ENCODE measurements at places on chromosomes 13 and 19.
A peak's percentile ranks its signal among the peaks of the same experiment; 100 is the strongest.

GRCh38 chr13:114087430-114087829 lies 45.0 kb downstream of the RASA3 start:
- DNase-seq: peak; percentile 9

DNA sequence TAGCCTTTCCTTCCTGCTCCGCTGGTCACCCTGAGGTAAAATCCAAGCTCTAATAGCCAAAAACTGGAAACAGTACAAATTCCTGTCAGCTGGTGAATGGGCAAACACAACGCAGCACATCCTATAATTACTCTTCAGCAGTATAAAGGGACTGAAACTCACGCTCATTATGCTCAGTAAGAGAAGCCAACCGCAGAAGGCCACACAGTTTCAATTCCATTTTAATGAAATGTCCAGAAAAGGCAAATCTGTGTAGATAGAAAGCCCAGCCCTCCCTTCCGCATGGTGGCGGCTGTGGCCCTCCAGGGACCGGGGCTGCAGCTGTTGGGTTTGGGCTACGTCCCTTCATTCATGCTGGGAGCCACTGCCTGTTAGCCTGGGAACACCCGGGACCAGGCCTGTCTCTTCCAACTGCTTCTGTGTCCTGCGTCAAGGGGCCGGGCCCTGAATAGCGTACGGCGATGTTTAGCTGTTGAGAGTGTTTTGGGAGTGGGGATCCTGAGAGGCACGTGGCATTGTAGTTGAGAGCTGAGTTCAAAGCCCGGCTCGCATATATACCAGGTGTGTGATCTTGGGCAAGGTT lies 23.5 kb downstream of the NKPD1 start:
- DNase-seq: no peak

GRCh38 chr19:55372316-55373081 lies 2.2 kb upstream of the IL11 start:
- DNase-seq: no peak

- peak; percentile 38 for DNase-seq
Observed at GRCh38 chr13:41587490-41587889, 130.1 kb downstream of the RGCC start.

DNA sequence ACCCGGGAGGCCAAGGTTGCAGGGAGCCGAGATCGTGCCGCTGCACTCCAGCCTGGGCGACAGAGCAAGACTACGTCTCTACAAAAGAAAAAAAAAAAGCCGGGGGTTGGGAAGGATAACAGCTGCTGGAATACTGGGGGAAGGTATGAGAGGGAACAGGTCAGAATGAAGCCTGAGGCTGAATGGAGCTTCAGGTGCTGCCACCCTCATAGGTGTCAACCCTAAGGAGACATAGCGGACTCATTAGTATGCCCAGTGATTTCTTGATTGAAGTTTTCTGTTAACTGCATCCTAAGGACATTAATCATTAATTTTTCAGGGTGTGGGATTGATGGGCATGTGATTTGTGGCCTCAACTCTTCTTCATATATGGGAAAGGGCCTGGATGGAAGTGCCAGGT lies 6.0 kb downstream of the SMARCA4 start:
- DNase-seq: no peak

DNA sequence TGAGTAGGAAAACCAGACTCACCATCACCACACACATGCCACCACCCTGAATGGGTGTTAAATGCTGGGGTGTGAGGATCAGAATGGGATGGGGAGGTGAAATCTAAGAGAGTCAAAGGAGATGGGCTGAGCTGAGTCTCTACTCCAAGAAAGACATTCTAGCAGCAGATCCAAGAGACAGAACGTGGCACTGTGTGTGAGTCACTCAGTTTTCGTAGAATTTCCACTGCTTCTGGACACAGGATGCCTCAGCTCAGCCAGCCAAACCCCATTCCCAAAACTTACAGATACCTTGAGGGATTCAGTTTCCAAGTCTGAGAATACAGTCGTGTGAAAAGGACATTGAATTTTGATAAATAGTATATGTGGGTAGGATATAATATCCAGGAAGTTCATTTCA lies 7.3 kb upstream of the CYP2A7 start:
- DNase-seq: no peak

GRCh38 chr13:26420282-26420960 lies 137.1 kb upstream of the WASF3 start:
- no peak for DNase-seq

- DNase-seq: no peak
Observed at GRCh38 chr13:51967482-51968446, 43.5 kb downstream of the ATP7B start.

DNA sequence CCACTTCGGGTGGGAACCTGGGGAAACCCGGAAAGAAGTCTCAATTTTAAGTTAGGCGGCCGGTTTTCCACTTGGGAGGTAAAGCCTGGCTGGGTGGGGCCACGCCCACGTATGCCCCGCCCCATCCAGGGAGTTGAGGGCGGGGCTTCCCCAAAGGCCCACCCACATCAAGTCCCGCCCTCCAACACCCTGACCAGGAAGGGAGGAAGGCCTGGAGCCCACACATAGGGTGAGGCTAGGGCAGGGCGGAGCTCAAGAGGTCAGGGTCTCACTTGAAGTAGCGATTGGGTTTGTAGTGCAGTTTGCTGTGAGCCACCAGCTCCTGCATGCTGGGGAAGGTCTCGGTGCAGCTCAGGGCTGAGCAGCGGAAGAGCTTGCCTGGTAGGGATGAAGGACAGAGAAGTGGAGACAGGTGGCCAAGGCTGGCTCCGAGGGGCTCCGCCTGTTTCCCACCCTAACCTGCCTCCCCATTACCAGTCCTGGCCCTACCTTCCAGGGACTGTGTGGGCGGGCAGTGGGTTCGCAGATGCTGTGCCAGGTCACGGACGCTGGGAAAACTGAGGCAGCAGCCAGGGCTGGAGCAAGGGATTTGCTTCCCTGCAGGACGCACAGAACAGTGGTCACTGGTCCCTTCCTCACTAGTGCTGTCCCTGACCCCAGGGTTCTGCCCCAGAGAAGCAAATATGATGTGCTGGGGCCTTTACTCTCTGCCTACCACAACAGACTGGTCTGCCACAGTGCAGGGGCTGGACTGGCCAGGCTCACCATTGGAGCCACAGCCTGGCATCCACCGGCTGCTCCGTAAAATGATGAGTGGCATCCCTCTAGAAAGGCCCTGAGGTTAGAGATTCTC lies 1.6 kb downstream of the ZNF414 start:
- DNase-seq: peak; percentile 68

DNA sequence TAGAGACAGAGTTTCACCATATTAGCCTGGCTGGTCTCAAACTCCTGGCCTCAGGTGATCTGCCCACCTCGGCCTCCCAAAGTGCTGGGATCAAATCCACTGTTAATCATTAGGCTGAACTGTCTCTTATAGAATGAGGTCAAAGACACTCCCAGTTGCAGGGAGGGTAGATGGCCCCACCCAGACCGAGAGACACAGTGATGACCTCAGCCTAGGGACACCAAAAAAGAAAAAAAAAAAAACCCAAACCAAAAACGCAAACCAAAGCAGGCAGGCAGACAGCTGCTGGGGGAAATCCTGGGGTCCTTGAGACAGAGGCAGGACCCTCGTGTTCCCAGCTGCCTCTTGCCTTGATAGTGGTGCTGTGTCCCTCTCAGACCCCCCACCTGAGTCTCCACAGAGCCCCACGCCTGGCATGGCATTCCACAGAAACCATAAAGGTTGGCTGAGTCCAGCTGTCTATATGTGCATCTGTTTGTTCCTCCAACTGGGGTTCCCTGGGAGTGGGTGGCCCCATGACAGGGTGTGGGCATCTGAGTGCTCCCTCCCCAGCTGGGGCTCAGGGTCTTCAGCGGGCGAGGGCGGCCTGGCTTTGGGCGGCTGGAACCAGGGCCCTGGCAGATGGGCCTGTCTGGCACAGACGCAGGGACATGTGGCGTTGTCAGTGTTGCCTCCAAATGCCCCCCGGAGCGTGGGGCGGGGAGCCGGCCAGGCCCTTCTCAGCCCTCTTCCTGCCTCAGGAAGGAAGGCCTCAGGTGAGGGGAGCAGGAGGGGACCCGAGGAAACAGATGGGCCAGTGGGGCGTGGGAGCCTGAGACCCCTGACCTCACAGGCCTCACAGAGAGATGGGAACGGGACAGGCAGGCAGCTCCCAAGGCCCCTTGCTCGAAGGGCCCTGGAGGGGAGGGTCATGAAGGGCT lies 5.2 kb downstream of the DAND5 start:
- DNase-seq: no peak

GRCh38 chr13:100537486-100537885 lies 51.1 kb downstream of the GGACT start:
- DNase-seq: no peak

- DNase-seq: no peak
Observed at GRCh38 chr13:111062966-111063365, 52.1 kb upstream of the ARHGEF7 start.

DNA sequence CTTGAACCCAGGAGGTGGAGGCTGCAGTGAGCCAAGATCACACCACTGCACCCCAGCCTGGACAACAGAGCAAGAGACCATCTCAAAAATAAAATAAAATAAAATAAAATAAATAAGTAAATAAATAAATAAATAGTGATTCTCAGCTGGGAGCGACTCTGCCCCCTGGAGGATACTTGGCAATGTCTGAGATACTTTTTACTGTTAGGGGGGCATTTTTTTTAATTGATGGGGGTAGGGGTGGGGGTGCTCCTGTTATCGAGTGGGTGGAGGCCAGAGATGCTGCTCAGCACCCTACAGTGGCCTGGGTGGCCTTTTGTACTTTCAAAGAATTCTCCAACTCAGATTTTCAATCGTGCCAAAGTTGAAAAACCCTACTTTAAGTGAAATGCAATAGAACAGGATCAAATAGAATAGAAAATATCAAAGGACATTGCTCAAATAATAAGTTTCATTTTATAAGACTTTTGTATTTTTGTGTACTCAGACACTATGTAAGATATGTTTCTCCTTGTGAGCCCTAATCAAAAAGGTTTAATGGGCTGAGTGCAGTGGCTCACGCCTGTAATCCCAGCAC lies 7.1 kb upstream of the CLPP start:
- no peak for DNase-seq

- no peak for DNase-seq
Observed at GRCh38 chr19:39355253-39355652, 13.0 kb downstream of the SAMD4B start.

DNA sequence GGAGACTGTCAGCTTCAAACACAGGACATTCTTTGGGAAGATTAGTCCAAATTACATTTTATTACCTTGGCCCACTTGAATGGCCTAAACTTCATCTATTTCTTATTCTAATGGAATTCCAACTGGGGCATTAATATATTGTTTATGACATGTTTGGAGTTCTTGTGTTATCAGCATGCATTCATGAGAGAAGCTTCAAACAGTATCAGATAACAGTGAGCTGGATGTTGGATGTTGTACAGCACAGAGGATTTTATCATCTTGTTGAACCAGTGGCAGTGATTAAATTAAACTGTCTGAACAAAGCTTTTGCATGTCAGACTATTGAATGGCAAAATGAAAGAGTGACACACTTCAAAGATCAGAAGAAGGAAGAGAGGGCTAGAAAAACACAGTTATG lies 50.0 kb downstream of the MZT1 start:
- no peak for DNase-seq

DNA sequence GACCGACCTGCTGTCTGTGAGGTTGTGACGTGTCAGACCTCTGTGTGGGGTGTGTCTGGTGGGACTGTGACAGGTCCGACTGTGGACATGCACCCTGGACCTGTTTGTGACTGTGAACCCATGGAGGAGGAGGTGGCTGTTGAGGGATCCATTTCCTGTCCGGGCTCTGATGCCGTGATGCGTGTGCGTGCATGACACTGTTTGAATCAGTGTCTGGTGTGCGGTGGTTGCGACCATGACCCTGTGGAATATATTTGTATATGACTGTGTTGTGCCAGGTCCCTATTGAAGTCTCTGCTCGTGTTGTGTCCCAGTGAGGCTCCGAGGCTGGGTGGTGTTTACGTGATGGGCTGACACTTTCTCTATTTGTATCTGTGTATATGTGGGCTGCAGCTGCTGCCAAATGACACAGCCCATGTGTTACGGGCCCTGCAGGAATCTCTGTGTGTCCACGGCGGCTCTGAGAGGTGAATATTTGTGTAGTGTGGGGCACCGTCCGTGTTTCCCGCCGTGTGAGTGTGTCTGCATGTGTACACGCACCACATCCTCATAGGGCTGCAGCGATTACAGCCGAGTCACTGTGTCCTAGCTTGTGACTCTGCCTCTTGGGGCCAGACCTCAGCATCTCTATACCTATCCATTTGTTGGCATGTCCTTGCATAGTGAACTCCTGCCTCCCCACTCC lies 18.3 kb downstream of the CCDC97 start:
- no peak for DNase-seq

DNA sequence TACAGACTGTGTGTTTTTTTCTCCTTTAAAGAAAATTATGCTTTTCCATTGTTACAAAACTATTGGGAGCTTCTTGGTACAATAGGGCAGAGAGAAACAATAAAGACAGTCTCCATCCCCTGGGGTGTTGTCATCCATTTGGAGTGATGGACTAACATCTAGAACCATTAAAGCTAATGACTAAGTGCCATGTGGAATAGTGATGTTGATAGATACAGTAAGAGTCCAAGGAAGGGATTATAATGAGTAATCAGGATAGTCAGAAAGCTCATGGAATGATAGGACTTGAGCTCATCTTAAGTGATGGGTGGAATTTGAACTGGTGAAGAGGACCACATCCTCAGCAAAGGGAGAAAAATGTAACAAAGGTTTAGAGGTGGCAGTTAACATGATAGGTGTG lies 24.1 kb upstream of the FRY start:
- no peak for DNase-seq

DNA sequence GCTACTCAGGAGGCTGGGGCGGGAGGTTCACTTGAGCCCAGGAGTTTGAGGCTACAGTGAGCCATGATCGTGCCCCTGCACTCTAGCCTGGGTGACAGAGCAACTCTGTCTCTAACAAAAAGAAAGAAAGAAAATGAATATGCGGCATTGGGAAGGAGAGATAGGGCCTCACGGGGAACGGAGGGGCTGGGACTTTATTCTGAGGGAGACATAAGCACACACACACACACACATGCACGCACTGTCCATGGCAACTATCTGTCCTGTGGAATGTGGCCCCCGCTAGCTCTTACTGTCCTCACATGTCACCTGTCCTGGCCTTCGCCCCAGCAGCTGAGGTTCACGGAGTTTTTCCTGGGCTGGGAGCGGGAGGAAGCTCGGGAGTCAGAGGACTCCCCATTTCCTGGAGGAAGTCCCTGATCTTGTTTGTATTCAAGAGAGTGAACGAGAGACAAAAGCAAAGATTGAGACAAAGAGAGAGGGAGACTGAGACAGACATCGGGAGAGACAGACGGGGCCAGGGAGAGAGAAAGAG lies 654 bp downstream of the STAP2 start:
- DNase-seq: no peak

DNA sequence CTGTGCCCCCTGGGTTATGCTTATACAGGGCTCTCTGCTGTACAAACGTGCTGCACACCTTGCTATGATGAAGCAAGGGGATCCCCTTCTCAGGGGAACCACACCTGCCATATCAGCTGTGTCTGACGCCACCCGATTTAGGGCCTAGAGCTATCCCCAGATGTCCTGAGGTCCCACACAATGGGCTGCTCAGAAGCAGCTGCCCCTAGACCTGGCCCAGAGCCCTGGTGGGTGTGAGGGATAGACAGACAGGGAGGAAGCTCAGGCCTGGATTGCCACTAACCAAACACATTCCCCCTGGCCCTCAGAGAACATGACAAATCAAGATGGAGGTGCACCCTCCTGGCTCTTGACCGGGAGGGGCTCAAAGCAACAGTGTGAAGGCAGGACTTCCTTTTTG lies 59.3 kb downstream of the TSHZ3 start:
- DNase-seq: no peak

GRCh38 chr19:2883686-2884439 lies 16.7 kb downstream of the ZNF556 start:
- no peak for DNase-seq
